ENCODE measurements at places on chromosomes 11 and 22.

DNA sequence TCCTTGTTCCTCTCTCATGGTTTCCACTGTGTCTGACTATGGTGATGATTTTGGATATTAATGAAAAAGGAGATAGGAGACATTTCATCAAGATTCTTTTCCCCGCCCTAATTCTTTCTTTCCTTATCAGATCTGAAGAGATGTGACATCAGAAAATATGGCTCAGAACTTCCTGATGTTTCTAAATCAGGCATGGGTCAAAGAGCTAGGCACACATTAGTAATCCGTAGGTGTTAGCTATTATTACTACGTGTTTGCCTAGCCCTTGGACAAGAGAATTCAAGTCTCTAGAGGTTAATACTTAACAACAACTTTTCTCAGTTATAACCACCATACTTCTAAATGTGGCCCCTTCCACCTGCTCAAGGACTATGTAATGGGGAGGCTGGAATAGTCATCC lies 5.8 kb downstream of the JOSD1 start:
- no peak for DNase-seq

- peak; percentile 55 for DNase-seq
Observed at GRCh38 chr22:20957683-20958431, 9.2 kb upstream of the AIFM3 start.

- no peak for DNase-seq
Observed at GRCh38 chr22:24775769-24776492, 1.4 kb upstream of the PIWIL3 start.

- DNase-seq, result no peak
Observed at GRCh38 chr11:115420505-115420904, 83.7 kb downstream of the CADM1 start.

- no peak for DNase-seq
Observed at GRCh38 chr11:133522344-133522743, 10.0 kb downstream of the OPCML start.

GRCh38 chr22:23216461-23217170 lies 36.3 kb downstream of the BCR start:
- DNase-seq, result no peak

GRCh38 chr22:25362883-25363240 lies 143.4 kb downstream of the CRYBB2 start:
- DNase-seq, result no peak

DNA sequence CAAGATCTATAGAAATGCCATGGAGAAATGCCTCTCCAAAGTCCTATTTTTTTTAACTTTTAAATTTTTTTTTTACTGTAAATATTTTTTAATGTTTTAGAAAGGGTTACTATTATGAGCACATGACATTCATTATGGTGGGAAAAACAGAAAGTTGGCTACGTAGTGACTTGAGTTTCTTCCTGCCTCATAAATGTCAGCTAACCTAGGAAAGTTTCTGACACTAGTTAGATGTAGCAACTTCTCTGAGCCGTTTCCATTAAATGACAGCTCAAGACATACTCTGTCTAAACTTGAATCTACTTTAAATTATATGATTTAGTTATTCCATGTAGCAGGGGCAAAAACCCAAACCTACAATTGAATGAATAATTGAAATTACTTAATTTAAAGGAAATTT lies 18.4 kb upstream of the CTSC start:
- no peak for DNase-seq

DNA sequence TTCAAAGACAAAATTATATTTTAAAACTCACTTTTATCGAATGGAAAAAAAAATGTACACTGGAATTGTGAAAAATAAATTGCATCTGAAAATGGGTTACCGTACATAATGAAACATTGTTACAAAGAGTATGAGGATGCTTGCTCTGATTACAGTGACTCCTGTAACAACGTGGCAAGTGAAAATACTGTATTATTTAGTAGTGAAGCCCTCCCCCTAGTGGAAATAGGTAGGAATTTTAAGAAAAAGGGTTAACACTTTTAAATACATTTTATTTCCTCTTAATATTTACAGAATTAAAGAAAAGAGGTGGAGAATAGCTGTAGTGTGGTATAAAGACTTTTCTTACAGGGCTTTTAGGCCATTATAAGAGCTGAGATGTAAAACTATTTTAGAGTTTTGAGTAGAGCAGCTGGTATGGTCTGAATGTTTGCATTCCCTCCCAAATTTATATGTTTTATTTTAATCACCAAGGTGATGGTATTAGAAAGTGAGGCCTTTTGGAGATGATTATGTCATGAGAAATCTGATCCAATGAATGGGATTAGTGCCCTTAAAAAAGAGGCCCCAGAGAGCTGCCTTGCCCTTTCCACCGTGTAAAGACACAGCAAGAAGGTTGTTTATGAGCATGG lies 25.2 kb downstream of the FAM76B start:
- no peak for DNase-seq

DNA sequence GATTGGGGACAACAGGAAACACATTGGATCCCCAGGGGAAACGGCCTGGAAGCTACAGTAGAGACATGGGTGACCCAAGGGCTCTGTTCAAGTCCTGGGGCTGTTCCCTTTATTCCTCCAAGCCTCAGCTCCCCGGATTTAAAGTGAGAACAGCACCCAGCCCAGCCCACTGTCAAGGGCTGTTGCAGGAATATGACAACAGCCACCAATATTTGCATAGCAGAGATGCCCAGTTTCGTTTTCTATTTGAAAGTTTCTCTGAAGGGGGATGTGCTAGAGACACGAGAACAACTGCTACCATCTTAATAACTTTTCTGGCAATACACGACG lies 81.1 kb upstream of the WNT7B start:
- DNase-seq, result no peak

- DNase-seq, result no peak
Observed at GRCh38 chr11:37371346-37371970, 773.4 kb upstream of the RAG2 start.

DNA sequence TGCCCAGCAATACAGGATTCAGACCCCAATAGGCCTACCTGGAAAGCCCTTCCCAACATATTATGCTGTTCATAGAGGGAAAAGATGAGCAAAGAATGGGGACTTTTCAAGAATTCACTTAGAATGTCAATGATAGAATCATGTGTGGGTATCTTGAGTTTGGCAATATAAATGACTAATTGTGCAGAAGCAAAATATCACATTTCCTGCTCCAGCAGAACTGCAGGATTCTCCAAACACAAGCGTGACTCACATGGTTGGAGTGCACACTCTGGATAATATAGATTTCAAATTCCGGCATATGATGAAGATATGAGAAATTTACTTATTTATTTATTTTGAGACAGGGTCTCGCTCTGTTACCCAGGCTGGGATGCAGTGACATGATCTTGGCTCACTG lies 12.5 kb upstream of the APOL5 start:
- no peak for DNase-seq

- no peak for DNase-seq
Observed at GRCh38 chr22:20212754-20213699, 55.1 kb downstream of the RTN4R start.

DNA sequence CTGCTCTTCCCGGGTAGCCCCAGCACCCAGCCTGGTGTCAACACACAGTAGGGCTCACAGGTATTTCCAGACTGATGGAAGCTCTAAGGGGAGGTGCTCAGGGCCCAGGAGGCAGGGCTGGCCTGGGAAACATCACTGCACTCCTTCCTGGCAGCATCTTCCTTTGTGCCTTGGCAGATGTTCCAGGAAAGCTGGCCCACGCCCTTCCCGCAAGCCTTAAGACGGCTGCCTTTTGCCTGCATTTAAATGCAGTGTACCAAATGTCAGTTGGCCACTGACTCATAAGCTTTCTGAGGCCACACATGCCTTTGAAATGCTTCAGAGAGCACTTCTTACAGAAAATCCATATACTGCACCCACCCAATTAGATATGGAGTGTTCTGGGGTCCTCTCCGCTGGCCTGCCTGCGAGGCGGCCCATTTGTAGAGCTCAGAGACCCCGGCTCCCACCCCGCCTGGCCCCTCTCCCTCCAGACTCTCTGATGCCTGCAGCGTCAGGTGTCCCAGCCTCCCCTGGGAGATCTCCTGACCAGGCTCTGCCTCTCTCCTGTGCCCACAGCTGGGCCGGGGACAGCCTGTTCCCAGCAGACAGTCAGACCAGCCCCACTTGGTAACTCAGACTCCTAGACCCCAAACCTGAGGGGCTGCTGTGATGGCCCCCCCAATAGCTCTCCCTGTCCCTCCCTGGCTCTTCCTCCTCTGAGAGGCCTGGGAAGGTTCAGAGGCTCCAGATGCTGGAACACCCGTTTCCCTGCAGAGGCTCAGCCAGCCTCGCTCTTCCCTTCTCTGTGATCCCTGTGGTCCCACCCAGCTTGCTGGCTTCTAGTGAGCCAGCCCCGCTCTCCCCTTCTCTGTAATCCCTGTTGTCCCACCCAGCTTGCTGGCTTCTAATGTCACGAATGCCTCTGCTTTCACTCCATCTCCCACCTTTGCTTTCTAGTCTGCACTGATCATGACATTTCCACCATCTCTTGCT lies 47.6 kb upstream of the THY1 start:
- DNase-seq, result peak; percentile 45

DNA sequence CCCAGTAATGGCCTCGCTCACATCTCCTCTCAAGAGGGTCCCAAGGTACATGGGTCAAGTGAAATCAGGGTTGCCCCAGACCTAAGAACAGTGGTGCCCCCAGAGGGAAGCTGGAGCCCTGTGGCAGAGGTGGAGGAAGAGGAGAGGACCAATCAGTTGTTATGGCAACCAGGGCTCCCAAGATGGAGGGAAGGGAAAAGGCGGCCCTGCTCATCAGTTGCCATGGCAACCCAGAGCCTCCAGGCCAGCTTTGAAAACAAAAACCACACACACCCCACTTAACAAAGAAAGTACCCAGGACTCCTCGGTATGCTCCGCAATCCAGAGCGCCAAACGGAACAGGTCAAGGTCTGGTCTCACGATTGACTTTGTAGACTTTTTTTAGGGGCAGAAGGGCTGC lies 53.5 kb upstream of the SLC35C1 start:
- peak; percentile 67 for DNase-seq

- peak; percentile 78 for DNase-seq
Observed at GRCh38 chr22:26170795-26171580, 1.7 kb downstream of the SEZ6L start.

- DNase-seq, result no peak
Observed at GRCh38 chr22:18954990-18955571, 19.0 kb upstream of the PRODH start.

DNA sequence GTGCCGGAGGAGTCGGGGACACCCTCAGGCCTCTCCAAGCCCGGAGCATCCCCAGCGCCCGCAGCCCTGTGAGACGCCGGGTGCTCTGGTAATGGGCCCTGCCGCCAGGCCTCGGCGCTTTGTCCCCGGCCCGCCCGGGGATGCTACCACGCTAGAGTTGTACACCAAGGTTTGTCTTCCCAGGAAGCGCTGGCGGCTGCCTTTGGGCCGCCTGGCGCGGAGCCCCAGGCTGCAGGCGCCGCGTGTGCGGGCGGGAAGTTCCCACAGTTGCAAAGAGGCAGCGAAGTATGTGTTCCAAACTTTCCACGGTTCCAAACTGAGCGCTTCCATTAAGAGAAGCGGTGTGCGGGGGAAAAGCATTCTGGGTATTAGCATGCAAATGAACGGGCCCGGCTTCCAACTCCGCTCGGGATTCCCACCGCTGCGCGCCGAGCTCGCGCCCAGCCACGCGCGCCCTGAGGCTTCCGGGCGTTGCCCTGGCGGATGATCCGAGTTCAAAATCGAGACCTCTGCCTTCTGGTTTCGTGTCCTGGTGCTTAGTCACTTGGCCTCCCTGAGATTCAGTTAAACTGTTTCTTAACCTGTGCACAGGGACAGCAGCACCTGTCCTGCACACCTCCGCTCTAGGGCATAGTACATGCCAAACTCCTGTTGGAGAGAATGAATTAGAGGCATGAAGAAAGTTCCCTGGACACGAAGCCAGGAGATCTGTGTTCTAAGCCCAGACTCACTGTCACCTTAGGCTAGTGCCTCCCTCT lies 1.3 kb upstream of the PATZ1 start:
- DNase-seq, result peak; percentile 84

GRCh38 chr11:126406368-126406767 lies 50.9 kb downstream of the ST3GAL4 start:
- DNase-seq, result no peak

DNA sequence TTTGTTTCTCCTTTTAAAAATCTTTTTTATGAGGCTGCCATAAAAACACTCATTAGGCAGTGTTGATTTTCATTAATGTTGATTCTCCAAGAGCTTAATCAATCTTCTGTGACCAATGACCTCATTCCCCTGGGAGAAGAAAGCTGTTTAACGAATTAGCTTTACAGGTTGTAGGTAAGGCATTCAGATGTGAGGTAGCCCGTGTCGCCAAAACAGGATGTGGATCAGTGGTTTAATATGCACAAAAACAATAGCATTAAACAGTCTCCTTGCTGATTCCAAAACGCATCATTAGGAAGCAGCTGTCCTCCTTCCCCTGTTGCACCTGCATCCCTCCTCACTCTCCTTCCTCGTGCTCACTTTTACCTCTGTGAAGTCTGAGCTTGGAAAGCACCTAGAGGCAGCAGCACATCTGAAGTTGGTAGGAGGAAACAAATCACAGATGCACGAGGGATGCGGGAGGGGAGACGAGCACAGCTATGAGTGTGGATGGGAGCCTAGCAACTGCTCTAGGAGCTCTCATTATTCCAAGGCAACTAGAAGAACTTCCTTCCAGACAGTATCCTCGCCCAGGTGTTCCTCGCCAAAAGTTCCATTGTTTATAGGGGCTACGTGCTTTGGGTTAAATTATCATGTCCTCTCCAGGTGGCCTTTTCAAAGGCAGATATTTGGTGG lies 179.4 kb upstream of the SNX19 start:
- no peak for DNase-seq

GRCh38 chr11:103051151-103051801 lies 40.7 kb downstream of the DCUN1D5 start:
- no peak for DNase-seq

DNA sequence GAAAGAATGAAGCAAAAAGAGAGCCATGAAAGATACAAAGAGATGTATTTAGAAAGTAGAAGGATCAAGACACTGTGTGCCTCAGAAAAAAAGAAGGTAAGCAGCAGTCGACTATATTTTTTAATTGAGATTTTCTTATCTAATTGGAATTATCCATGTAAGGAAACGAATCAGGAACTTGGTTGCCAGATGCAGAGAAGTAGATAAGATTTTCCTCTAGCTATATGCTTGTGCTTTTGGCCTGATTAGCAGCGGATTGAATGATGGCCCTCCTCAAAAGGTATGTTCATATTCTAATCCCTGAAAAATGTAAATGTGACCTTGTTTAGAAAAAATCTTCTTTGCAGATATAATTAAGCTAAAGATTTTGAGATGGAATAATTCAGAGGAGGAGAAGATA lies 43.9 kb upstream of the CARD18 start:
- no peak for DNase-seq

GRCh38 chr11:69804769-69805508 lies 14.3 kb downstream of the FGF3 start:
- no peak for DNase-seq
